ENCODE measurements at places on chromosomes 7 and 10.

- DNase-seq = peak; percentile 10
These were observed 95.4 kb upstream of the SEMA3C start for GRCh38 chr7:81014266-81014665.

DNA sequence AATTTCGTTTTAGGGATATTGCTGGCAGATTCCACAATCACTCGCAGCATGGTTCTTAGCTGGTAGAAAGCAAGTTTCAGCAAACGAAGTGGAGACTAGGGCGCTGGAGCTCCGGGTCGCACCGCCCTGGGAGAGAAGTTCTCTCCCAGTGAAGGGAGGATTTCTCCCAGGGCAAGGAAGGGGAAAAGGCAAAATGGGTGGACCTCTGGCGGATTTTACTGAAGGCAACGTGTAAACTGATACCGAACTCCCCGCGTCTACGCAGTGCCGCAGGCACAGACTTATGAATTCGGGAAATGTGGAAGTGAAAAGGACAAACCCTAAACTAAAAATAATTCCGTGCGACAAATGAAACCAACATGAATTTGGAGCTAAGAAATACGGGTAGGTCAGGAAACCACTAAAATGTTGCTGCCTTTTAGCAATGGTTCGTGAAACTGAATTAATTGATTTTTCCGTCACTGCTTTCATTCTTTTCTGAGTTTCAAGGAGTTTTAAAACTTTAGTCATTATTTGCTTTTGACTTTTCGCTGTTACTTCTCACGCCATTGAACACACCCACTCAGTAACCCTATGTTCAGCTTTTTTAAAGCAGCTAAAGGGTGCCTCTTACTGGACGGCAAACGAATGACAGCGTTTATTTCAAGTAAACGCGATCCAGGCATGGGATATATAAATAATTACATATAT is at the start of gene MYOF:
TSS of gene MYOF (minus strand) at position 190 of the 690 bp plus-strand sequence. CDS start at position 50, 140 bp downstream.
- DNase-seq = no peak

DNA sequence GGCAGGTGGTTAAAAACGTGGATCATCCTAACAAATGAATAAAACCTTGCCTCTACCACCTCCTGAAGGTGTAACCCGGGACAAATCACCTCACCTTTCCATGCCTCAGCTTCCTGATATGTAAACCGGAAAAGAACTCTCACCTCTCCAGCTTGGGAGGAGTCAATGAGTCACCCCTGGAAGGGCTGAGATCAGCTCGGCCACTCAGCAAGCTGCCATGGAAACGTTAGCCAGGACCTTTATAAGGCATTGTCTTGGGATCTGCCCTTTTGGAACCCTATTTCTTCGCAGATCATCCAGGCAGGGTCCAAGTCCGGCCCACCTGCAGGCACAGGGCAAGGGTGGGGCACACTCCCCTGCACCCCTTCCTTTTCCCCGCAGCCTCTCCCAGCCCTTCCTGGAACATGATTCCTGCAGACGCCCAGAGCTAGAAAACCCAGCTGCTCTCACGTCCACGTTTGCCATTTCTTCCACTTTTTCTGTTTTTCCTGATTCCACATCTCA is 81.6 kb upstream of the PFKP start:
- no peak for DNase-seq

GRCh38 chr10:88477343-88478085 is 105.6 kb downstream of the RNLS start:
- no peak for DNase-seq

GRCh38 chr7:92674379-92674778 is 84.2 kb upstream of the FAM133B start:
- no peak for DNase-seq

- no peak for DNase-seq
These were observed 278.5 kb upstream of the KLF14 start for GRCh38 chr7:131012477-131013031.

DNA sequence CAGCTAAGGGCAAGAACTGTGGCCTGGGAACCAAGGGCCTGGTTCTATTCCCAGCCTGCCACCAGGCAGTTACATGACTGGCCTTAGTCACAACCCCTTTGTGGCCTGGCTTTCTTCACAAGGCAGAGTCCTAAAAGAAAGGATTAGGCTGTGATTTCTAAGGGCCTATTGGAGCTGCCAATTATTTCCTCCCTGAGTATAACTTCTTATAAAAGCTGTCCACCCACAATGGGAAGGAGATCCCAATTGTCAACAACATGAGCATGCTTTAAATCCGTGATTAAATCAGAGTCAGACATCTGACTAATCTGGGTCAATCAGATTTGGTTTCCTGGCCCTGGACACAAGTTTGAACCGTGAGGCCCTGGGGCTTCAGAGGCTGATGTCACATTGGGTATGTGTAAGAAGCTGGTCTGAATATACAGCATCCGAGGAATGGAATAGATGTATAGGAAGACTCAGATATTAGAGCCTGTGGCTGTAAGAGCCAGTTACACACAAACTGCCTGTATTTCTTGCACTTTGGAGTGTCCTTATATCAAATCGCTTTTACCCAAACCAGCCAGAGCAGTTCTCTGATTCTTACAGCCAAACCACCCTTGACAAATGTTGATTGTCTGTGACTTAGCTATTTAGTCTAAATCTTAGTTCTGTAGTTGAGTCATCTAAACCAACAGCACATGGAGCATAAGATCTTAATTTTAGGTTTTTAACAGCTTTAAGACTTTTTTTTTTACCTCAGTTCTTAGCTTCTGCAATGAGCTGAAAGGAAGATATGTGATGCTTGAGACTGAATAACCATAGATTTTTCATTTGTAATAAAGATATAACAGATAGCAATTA is 61.3 kb downstream of the ABCB4 start:
- peak; percentile 45 for DNase-seq

DNA sequence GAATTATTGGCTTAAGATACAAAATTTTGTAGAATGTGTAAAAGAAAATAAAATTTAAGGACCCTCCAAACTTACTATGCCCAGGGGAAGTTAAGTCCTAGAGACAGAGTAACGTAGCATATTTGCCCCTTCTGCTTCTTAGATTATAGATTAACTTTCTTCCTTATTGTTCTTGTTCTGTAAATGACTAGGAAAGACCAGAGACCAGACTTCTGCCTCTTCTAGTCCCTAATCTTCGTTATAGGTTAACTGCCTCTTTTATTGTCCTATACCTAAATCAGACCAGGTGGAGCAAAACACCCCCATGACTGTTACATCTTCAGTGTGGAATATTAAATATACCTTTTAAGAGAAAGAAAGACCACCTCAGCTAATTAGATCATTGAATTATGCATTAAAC is 160.5 kb downstream of the PHTF2 start:
- DNase-seq = no peak

- DNase-seq = no peak
These were observed 51.1 kb downstream of the GPAM start for GRCh38 chr10:112132435-112132834.

DNA sequence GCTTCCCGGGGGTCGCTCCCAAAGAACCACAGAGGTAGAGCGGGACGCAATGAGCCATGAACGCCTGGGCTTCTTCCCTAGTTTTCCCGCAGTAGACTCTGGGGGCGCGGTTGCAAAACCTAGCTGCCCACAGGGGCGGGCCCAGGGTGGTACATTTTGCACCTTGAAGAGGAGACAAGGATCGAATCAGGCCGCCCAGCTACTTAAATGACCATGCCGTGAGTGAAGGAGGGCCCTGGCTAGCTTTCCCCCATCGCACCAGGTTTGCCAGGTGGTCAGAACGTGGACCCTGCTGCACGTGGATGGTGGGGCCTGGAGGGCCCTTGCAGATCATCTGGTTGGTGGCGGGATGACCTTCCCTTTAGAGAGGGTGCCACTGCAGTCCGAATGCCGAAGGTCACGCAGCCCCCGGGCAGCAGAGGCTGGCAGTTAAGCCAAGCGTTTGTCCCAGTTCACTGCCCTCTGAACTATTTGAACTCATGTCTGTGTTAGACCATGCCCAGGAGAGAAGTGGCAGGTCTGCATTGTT is 604 bp upstream of the SHTN1 start:
- no peak for DNase-seq

DNA sequence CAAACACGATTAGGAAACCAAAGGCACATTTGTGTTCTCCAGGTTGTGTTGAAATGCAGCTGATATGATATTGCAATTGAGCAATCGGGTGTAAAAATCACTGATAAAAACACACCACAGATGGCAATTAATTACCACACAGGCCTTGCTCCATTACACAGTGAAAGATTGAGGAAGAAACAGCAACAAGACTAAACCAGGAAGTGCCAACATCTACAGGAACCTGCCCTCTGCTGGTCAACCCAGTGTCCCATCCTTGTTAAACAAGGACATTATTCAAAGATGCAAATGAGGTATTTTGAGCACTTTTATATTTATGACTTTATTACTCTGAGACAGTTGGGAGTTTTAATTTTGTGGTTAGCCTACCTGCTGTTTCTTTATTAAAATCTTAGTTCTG is 765.6 kb upstream of the GHITM start:
- peak; percentile 23 for DNase-seq

- no peak for DNase-seq
These were observed 48.4 kb downstream of the LHPP start for GRCh38 chr10:124509880-124510632.

- DNase-seq = no peak
These were observed 1179.5 kb upstream of the C7orf33 start for GRCh38 chr7:147411096-147411495.

GRCh38 chr10:96767611-96768010 is 47.3 kb upstream of the PIK3AP1 start:
- no peak for DNase-seq

DNA sequence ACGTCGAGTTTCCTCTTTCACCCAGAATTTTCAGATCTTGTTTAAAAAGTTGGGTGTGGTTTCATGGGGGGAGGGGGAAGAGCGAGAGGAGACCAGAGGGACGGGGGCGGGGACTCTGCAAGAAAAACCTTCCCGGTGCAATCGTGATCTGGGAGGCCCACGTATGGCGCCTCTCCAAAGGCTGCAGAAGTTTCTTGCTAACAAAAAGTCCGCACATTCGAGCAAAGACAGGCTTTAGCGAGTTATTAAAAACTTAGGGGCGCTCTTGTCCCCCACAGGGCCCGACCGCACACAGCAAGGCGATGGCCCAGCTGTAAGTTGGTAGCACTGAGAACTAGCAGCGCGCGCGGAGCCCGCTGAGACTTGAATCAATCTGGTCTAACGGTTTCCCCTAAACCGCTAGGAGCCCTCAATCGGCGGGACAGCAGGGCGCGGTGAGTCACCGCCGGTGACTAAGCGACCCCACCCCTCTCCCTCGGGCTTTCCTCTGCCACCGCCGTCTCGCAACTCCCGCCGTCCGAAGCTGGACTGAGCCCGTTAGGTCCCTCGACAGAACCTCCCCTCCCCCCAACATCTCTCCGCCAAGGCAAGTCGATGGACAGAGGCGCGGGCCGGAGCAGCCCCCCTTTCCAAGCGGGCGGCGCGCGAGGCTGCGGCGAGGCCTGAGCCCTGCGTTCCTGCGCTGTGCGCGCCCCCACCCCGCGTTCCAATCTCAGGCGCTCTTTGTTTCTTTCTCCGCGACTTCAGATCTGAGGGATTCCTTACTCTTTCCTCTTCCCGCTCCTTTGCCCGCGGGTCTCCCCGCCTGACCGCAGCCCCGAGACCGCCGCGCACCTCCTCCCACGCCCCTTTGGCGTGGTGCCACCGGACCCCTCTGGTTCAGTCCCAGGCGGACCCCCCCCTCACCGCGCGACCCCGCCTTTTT is at the start of gene VIM:
TSS of gene VIM (plus strand) at position 151 of the 925 bp plus-strand sequence. CDS start 1,182 bp downstream, outside the sequence.
- DNase-seq = peak; percentile 88

GRCh38 chr10:78802431-78802830 is 266.3 kb upstream of the ZMIZ1 start:
- no peak for DNase-seq

GRCh38 chr7:136134503-136134902 is 157.3 kb upstream of the MTPN start:
- no peak for DNase-seq

DNA sequence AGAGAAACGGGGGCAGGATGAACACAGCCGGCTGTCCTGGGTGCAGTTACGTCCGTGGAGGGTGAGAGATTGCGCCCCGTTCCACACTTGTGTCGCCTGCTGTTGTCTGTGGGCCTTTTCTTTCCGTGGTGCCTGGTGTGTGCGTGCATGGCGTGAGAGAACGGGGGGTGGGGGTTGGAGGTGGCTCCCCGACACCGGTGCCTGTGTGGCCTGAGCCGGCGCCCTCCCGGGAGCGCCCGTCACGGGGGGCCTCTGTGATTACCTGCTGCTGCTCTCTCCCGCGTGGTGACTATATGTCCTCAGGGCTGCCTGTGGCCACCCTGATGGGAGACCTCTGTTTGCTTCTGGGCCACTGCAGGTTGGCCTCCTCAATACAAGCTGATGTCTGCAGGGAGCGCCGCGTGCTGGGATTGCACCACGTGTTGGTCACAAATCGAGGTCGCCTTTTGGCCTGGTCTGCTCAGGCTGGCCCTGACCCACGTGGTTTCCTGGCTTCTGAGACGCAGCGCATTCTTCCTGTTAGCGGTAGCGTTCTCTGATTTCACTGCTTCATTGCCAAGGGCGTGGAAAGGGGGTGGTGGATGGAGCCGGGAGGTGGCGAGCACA is 10.9 kb upstream of the AP5Z1 start:
- no peak for DNase-seq

- DNase-seq = no peak
These were observed 220 bp upstream of the ZKSCAN5 start for GRCh38 chr7:99504281-99504602.

- no peak for DNase-seq
These were observed 45.7 kb downstream of the BEND7 start for GRCh38 chr10:13483073-13483472.

DNA sequence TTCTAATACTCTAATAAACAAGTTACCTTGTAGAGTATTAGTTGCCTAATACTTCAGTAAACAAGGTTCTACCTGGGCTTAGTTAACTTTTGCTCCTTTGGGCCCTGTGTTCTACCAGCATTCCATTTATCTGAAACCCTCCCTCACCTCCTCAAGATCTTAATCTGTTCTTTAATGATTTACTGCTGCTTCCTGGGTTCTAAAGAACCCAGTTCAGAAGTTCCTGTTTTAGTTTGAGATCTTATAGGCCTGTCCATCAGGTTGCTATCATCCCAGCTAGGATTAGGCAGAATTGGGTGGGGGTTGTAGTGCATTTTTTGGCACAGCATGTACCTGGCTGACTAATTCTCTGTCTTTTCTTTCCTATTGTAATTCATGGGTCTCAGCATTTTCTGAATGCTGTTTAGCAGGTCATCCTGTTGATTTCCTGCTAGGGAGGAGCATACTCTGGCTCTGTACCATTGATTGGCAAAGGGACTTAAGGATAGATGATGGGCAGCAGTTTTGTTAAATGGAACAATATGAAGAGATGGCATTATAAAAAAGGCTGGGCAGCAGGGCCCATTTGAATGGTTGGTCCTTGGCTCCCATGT is 53.7 kb upstream of the TMEM248 start:
- DNase-seq = no peak

All from AG09309 (cell line).